ENCODE measurements at places on chromosomes 3 and 15.

DNA sequence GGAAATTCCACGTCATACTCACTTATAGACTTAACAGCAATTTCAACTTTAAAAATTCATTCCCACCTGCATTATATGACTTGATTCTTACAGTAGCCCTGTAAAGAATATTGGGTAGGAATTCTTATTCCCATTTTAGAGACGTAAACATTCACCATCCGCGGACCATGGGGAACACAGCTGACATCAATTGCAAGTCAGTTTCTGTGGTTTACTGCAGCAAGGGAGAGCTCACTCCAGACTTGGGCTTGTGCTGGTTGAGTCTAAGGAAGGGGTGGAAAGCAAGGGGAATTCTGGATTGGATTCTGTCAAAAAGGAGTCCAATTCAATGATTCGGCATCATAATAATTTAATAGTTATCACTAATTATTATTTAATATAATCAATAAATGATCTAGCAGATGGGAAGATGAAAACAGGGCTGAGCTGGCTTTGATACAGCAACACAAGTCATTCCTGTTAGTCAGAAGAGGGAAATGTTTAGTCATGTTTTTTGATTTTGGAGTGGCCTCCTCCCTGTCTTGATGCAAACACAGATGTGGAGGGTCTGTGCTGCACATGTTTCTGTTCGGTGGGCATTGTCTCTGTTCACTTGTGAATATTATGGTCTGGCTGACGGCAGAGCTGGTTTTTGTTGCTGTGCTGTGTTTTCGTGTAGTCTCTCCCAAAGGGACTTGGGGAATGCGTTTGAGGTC, 9.7 kb downstream of the LIPC start:
- no peak for DNase-seq

DNA sequence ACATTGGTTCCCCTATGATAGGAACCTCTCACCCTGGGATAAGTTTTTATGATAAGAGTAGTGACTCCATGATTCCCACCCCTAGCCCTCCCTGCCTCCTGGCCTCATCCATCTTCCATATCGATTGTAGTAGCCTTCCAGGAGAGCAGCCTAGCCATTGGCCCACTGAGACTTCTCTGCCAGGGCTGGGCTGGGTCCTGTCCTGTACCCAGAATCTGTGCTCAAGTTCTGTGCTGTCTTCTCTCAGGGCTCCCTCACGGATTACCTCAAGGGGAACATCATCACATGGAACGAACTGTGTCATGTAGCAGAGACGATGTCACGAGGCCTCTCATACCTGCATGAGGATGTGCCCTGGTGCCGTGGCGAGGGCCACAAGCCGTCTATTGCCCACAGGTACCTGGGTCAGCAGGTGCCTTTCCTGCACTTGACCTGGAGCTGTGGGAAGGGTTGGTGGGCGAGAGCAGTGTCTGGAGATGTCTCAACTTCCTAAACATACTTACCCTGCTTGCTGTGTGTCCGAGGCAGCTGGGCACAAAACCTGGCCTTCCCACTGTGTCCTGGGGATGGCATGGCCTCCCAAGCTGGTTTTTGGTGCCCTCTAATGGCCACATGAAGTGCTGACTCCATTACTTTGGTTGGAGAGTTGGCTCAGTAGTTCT, 16.6 kb upstream of the EXOG start:
- peak; percentile 80 for DNase-seq

- DNase-seq, result peak; percentile 61
These were observed 184.0 kb downstream of the GOLGA6L6 start for GRCh38 chr15:20357481-20358065.

GRCh38 chr3:127673191-127674100, 694 bp downstream of the ABTB1 start:
- peak; percentile 61 for DNase-seq

All from dorsolateral prefrontal cortex (tissue), 122 donors.